ENCODE measurements at places on chromosomes 3 and 15.

DNA sequence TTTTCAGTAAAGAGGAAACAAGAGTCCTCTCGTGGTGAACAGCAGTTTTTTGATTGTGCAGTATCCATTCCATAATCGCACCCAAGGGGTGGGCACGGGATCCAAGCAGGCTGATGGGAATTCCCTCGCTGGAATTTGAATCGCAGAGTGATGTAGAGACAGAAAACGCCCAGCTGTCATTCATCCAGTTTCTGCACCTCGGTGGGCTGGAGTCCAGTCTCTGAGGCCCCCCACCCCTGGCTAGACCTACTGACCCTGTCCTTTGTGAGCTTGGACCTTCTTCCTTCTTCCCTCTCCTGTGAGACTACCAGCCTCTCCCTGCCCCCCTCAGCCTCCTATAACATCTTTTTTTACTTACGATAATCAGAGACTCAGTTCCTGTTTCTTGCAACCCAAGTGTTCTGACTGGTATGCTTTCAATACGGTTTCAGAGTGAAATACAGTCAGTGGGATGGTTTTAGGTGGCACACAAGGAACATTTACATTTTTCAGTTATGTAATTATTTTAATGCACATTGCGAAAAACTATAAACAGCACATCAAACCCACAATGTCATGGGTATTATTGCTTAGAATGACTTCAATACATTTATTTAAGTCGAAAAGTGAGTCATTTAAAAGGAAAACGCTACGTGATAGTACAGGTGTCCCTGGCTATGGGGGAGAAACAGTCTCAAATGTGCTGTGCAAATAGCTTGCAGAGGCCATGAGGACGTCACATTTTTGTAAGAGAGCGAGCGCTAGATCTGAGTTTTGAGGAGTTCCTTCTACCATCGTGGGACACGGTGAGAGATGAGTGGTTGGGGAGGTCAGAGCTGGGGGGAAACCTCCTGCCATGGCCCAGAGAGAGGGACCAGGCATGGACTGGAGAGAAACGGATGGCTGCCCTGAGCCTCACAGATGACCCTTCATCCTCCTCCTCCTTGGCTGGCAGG is 37.5 kb upstream of the CHST2 start:
- no peak for DNase-seq

DNA sequence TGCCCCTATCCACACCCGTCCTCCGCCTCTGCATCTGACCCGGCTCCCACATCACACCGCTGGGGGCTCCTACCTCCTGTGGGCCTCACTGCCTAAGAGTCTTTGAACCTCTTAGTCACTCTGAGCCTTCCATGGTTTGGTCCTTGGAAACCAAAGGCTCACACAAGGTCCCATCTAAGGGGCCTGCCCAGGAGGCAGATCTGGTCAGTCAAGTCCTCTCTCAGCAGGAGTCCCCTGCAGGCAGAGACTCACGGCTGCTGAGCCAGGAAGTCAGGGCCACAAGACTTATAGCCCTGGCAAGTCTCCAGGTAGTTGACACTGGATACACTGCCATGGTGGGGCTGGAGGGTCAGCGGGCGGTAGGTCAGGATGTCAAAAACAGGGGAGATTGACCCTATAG is 31.2 kb upstream of the ALDH1L1 start:
- no peak for DNase-seq

- DNase-seq = no peak
Observed at GRCh38 chr15:46855388-46855787, 861.9 kb upstream of the SEMA6D start.

DNA sequence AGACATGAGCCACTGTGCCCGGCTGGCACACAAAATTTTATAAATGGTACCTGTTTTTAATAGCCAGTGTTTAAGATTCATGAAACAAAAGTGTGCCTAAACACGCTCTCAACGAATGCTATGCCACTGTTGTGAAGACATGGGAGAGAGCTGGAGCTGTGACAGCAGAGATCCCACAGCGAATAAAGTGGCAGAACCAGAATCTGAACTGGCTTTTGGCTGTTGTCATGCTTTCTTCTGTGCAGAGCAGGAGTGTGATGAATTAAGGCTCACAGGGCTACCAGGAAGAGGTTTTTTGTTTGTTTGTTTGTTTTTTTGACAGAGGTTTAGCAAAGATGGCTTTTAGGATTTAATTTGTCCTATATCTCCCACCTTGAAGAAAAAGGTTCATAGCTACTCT is 14.5 kb downstream of the PTPRG start:
- no peak for DNase-seq

DNA sequence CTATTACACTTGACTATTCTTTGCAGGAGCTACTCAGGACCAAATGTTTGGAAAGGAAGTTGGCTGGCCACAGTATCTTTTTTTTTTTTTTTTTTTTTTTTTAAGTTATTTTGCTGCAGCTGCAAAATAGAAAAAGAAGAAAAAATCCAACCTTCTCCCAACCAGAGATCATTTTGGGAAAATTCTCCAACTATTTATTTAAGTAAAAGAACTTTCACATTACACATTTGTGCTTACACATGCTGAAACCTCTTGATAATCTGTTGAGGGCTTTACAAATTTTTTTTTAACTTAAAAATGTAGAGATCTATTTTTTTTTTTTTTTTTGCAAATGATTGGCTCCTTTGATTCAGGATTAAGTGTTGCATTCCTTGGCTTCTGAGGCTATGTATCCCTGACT is 148.0 kb downstream of the POLR2M start:
- no peak for DNase-seq

DNA sequence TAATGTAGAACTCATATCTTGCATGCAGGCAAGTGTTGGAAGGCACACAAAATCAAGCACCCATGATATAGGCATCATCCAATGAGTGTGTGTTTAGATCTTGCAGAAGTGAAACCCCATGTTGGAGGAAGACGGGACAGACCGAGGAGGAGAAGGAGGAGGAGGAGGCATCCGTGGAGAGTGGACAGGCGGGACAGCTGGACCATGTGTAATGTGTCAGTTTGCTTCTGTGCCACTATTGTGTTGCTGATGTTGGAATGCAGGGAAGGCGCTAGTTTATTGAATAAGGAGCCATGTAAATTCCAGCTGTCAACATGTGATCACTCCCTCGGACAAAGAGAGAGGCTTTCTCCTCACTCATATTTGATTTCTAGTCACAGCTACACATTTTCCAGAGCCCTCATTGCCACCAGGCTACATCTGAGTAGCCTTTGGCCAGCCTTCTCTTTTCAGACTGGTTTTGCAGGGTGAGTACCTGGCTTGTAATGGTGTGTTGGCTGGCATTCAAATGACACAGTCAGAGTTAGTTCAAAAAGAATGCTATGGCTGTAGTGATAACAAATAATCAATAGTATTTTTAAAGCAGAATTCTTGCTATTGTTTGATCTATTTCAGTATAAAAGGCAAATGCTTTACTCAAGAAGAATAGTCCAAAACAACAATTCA is 1037.6 kb upstream of the NR2F2 start:
- DNase-seq = no peak

GRCh38 chr3:161171639-161172552 is 49.2 kb upstream of the NMD3 start:
- DNase-seq = no peak

DNA sequence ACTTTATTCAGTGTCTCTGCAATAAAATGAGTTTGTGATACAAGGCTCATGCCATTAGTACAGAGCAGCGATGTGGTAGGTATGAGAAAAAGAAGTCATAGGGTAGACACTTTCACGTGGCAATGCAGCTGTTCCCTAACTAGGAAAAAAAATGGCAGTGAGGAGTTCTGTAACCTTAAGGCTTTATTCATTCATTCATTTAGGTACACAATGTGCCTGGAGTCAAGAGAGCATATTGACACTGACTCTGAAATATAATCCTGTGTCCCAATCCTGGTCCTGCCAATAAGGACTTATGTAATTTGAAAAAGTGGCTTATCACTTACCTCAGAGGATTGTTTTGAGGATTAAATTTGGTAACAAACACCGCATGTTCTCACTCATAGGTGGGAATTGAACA is 173.0 kb upstream of the AZI2 start:
- DNase-seq = no peak

- no peak for DNase-seq
Observed at GRCh38 chr3:127800508-127800907, 21.8 kb downstream of the MGLL start.

DNA sequence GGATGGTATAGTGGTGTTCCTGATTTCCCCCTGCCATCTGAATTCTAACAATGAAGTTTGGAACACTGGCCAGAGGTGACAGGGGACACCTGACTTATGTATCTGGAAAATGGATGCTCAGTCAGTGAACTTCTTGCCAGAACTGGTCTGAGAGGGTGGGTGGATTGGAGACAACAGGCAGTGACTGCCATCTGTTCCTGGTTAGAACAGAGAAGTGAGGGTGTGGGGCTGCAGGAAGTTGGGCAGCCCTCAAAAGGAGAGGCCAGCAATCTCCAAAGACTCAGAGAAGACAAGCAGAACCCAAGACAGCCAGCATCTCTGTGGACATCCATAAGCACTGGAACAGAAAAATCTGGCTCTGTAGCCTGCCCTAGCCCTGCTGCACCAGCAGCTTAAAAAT is 50.5 kb downstream of the ANP32A start:
- no peak for DNase-seq

- DNase-seq = no peak
Observed at GRCh38 chr3:76369170-76369569, 583.8 kb upstream of the ZNF717 start.

DNA sequence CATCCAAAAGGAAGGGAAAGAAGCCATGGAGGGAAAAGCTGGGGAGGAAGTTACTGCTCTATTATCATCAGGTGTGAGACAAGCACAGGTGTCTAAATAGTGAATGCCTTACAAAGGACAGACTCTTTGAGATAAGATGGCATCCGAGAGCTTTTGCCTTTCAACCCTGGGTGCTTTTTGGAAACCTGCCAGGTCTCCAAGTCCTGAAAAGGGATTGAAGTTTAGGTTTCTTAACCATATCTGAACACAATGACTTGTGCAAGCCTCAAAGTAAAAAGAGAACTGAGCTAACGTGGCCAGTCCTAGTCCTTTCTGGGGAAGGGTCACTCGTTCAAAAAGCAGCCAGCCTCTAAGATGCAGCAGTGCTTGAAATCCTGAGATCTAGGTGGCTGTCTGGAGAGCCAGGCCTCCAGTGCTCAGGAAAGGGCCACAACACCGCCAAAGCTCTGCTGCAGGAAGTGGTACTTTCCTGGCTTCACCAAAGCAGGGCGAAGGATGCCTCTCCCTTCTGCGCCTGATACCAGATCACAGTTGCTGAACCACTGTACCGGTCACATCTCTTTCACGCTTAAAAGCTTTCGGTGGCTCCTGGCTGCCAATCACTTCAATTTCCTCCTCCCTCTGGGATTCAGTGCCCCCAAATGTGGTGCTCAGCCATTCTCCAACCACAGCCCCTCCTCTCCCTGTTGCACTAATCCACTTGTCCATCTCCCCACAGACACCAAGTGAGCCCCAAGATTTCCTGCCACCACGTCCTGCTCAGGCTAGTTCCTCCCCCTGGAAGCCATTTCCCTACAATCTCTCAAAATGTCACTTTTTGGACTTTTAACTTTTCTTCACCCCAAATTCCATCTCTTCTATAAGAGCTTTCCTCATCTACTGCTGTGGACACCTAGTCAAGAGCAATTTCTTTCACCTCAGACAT is 104.1 kb upstream of the LPP start:
- no peak for DNase-seq

DNA sequence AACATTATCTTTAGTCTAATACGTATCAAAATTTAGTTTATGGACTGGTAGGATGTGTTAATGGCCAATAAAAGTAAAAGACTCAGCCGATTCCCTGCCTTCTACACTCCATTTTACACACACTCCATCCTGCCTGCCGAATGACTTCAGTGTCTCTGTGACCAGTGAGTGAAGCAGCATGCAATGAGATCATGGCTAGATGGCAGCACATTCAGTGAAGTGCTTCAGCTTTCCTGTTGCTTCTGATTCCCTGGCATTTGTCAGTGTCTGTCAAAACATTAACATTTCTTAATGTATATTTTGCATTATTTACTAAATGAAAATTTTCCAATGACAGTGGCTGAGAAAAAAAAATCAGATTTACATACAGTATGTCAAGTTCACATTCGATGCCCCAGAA is 412.0 kb downstream of the FHIT start:
- no peak for DNase-seq

- no peak for DNase-seq
Observed at GRCh38 chr3:197149-197827, 725 bp downstream of the CHL1 start.

DNA sequence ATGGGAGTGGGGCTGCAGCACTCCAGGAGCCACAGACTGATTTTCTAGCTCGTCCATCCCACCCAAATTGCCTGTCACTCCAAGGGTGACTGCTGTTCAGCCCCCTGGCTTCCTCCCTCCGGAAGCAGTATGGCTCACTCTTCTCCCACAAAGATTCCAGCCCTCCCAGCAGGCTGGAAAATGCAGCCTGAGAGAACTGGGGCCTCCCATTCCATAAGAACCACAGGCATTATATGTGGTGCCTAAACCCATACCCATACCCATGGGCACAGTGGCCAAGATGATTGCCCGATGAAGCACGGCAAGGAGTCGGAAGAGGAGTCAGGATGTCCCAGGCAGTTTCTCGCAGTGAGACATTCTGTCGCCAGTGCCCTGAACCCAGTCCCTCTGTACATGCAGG is 6.0 kb upstream of the VILL start:
- DNase-seq = no peak

GRCh38 chr3:15646851-15647511 is 45.4 kb downstream of the BTD start:
- no peak for DNase-seq

- no peak for DNase-seq
Observed at GRCh38 chr15:31871166-31871886, 159.0 kb upstream of the CHRNA7 start.

DNA sequence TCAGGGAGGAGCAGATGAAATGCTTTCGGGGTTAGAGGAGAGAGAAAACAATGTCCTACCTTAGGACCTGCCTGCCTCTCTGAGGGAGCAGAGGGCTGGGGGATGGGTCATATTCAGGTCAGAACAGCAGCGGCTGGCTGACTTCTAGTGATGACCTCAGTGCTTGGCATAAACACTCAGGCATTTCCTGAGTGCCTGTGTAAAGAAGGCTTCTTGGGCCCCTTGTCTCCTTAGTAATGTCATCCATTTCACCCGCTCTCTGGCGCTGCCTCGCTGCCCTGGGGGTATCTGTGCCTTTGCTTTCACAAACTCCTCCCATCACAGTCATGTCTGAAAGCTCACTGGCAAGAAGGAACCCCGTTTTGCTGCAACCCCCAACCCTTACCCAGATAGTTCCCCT is 82.9 kb upstream of the GSK3B start:
- no peak for DNase-seq

- DNase-seq = no peak
Observed at GRCh38 chr3:101862416-101863165, 13.3 kb downstream of the NFKBIZ start.

GRCh38 chr3:181868576-181869082 is 156.9 kb downstream of the SOX2 start:
- DNase-seq = no peak

- DNase-seq = no peak
Observed at GRCh38 chr15:72183781-72184164, 13.8 kb downstream of the GRAMD2A start.

All from activated CD4-positive, CD25-positive, alpha-beta regulatory T cell treated with anti-CD3 and anti-CD28 coated beads, Interleukin-2, amount 50 U/mL, for 16 hours (primary cell).